ENCODE measurements at places on chromosomes 16 and 17.

DNA sequence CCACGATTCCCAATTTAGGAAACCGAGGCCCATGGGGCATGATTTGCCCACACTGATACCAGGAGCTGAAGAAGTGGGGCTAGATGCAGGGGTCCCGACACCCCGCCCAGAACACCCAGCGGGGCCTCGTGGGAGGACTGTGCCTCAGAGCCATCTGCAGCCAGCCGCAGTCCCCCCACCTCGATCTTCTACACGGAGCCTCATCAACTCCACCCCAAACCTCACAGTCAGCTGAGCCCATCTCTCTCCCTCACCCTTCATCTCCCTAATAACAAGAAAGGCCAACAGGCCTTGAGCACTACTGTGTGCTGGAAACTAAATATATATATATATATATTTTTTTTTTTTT lies 4.2 kb downstream of the ITGAE start:
- peak; percentile 61 for DNase-seq

GRCh38 chr17:48499735-48500434 lies 30.9 kb downstream of the HOXB1 start:
- no peak for DNase-seq

DNA sequence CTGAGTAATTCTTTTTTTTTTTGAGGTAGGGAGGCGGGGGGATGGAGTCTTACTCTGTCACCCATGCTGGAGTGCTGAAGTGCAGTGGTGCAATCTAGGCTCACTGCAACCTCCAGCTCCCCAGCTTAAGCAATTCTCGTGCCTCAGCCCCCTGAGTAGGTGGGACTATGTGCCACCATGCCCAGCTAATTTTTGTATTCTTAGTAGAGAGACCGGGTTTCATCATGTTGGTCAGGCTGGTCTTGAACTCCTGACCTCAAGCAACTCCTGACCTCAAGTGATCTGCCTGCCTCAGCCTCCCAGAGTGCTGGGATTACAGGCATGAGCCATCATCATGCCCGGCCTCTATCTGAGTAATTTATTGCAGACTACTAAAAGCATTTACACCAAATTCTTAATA lies 19.4 kb downstream of the KPNB1 start:
- DNase-seq, result no peak

DNA sequence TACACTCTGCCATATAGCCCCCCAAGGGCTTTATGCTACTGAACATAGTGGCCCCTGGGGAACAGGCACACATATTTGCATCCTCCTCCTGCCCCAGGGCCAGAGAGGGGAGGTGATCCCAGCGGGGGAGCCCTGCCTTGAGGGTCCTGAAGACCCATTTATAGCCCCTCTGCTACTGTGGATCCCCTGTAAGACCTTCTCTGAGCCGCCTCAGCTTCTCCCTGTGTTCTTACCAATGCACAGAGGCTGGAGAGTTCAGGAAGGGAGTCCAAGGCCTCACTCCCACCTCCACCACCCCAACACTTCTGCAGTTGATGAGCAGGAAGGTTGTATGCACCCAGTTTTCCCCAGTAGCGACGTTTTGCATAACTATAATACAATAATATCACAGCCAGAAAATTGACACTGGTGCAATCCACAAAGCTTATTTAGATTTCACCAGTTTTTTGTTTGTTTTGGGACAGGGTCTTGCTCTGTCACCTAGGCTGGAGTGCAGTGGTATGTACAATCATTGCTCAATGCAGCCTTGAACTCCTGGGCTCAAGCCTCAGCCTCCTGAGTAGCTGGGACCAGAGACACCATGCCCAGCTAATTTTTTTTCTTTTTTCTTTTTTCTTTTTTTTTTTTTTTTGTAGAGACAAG lies 1.3 kb upstream of the FAM83G start:
- DNase-seq, result no peak

GRCh38 chr17:21297597-21297996 lies 13.1 kb downstream of the MAP2K3 start:
- no peak for DNase-seq

GRCh38 chr16:55861288-55861687 lies 13.9 kb downstream of the CES5A start:
- no peak for DNase-seq

DNA sequence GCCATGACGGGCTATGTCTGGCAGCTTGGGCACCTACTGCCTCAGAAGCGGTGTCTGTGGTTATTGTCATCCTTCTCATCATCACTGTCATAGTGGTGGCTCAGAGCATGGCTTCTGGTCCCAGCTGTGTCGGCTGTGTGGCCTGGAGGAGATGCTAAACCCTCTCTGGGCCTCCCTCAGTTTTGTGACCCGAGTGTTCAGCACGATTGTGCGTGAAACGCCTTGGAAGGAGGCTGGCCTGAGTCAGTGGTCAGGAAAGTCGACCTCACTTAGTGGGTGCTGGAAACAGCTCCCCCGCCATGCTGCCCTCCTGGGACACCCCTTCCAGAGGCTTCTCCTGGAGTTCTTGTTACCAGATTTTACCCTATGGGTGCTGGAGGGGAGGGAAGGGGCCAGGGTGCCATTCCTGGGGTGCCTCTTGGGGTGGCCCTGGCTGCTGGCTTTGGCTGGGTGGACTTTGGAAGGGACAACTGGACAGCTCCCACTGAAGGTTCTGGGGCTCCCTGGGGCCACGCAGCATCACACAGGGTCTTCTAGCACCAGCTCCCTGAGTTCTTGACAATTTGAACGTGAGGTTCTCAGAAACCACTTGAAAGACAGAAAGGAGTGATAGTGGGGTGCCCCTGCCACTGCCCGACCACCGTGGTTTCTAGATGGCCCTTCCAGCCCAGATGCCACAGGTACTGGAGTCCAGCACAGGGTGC lies 226.5 kb upstream of the GSE1 start:
- DNase-seq, result no peak

- DNase-seq, result no peak
These were observed 23.1 kb upstream of the SDK2 start for GRCh38 chr17:73667181-73667959.

DNA sequence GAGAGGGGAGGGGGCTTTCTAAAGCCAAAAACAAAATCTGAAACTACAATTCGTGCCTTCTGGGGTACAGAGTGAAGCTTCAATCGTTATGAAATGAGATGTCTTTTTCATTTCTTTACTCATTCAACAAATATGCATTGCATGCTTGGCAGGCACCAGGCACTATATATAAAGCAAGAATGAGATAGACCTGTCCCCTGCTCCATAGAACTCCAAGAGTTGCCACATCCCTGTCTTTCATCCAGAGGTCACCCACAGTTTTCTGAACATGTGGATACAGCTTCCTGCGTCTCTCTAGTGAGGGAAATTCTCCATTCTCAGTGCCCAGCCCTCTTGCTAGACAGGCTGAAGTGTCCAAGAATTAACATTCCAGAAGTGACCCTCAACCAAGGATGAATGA lies 343.2 kb upstream of the MAF start:
- DNase-seq, result no peak

DNA sequence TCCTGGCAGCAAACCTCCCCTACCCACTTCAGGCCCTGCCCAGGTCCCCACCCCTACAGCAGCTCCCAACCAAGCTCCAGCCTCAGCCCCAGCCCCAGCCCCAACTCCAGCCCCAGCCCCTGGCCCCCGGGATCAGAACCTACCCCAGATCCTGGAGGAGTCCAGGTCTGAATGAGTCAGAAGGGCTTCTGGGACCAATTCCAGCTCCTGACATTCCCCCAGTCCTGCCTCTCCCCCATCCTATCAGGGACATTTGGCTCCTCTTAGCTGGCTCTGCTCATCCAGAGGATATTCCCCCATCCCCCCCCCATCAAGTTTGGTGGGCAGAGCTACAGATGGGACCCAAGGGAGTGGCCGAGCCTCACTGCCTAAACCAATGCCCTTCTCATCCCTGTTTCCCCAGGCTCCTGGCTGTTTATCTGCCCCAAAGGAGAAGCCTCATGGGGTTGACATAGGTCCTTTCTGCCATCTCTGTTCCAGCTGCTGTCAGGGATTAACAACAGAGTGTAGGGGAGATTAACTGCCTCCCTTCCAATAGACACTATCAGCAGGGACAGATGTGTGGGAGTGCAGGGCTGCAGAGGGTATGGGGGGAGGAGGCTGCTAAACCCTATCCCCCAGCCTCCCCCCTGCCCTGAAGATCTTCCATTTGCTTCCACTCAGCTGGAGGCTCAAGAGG lies 16.5 kb downstream of the CNTNAP1 start:
- DNase-seq, result no peak

DNA sequence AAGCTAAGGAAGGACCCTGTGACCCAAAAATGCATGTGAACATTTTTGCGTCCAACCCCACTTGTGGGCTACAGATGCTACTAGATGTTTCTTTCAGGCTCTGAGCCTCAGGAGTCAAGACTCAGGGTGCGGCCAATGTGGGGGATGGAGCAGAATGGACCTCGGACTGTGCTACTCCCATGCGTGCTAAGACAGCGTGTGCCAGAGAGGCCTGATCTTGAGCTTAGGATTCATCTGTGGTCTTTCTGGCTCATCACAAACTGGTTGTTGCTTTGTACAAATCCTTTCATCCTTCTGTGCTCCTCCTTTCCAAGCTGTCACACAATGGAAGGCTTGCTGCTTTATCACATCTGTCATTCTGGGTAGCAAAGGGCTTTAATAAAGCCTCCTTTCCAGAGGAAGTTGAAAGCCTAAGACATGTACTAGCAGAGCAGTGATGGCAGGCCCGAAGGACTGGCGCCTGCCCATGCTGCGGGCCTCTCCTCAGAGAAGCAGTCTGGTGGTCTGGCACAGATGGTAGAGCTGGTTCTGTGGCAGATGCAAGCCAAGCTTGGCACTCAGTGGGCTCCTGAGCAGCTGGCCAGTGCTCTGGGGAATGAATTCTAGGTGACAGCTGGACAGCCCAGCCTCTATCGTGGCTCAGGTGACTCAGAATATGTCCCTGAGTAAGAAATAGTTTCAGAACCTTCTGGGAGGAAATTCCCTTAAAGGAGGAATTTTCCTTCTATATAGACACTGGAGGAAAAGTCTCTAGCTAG lies 27.8 kb downstream of the COG4 start:
- no peak for DNase-seq

DNA sequence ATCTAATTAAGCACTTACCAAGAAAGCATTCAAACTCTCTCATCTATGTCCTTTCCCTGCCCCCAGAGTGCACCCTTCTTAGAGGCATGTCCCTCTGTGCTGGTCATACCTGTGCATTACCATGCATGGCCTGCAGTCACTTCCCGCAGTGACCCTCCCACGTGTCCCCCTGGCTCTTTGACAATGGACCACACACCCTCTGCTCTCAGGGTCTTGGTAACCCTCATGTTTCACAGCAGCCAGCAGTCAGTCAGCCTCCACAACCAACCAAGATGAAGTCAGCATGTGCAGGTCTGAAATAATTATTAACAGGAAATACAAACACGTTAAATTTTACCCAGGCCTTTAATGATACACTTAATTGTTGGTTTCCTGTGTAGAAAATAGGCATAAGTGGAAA lies 10.1 kb downstream of the KRT33A start:
- no peak for DNase-seq

- DNase-seq, result no peak
These were observed 16.3 kb downstream of the SCN4A start for GRCh38 chr17:63956296-63956920.

- no peak for DNase-seq
These were observed 6.0 kb downstream of the CAPN15 start for GRCh38 chr16:533391-534123.
